ENCODE measurements at places on chromosomes 11 and 22.

- DNase-seq: no peak
Measured at GRCh38 chr11:130071211-130071712, 1.6 kb downstream of the APLP2 start.

DNA sequence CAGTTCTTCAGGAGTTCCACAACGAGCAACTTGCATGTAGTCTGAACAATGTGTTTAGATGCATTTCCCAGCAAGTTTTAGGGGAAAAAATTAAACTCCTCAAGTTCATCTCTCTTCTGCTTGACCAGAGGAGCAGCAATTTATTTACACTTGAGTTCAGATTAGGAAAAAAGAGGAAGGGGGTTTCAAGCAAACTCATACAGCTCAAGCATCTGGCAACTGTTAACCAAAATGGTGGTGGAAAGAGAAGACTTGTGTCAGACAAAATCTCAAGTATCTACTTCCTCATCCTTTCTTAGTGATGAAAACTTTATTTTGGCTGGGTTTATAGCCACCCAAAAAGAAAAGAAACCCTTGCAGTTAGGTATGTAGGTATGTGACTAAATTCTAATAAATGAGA lies 29.1 kb upstream of the PICALM start:
- DNase-seq: no peak

- no peak for DNase-seq
Measured at GRCh38 chr11:66745356-66746235, 16.6 kb upstream of the SPTBN2 start.

GRCh38 chr11:30990625-30991296 lies 378.8 kb downstream of the DCDC1 start:
- DNase-seq: no peak

DNA sequence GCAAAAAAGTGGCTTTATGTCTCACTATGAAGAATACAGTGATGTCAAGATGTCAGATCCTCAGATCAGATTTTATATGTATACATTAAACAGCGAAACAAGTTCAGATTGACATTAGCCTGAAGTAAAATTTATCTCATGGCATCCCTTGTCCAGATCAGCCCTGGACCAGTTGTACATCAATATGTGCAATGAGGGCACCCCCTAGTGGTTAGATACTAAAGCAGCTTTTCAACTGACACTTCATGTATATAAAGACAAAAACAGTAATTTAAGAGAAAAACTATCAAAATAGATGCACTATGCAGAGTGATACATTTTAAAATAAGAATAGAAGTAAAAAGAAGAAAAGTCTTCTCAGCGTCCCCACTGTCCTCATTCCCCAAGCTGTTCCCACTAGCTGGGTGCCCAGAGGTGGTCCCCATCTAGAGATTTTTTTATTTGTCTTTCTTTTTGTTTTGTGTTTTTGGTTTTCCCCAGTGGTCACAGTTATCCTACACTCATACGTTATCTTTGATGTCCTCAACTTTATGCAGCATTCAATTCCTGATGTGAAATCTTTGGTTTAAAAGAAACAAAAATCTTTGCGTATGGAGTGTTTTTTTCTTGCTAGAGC lies 2193.4 kb upstream of the RAG2 start:
- DNase-seq: peak; percentile 41

- no peak for DNase-seq
Measured at GRCh38 chr11:115051938-115052590, 373.7 kb downstream of the NXPE2 start.
